ENCODE measurements at places on chromosomes 7 and 10.
A peak's percentile ranks its signal among the peaks of the same experiment; 100 is the strongest.

GRCh38 chr7:92221766-92222165 lies 23.9 kb downstream of the KRIT1 start:
- DNase-seq = no peak

DNA sequence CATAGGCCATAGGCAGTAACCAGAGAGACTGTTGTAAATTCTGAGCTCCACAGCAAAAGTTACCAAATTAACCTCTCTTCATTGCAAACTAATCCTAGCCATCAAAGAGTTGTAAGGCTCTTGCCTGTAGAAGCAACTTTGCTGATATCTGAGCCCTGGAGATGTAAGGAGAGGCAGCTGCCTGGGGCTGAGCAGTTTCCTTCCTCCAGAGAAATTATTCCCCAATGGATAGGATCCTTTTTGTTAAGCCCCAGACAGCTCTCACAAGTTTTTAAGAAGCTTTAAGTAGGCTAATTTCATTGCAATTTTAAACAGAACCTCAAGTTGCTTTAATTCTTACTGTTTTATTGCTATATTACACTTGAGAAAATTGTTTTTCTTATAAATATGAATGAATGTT lies 211.1 kb downstream of the GALNT17 start:
- no peak for DNase-seq

DNA sequence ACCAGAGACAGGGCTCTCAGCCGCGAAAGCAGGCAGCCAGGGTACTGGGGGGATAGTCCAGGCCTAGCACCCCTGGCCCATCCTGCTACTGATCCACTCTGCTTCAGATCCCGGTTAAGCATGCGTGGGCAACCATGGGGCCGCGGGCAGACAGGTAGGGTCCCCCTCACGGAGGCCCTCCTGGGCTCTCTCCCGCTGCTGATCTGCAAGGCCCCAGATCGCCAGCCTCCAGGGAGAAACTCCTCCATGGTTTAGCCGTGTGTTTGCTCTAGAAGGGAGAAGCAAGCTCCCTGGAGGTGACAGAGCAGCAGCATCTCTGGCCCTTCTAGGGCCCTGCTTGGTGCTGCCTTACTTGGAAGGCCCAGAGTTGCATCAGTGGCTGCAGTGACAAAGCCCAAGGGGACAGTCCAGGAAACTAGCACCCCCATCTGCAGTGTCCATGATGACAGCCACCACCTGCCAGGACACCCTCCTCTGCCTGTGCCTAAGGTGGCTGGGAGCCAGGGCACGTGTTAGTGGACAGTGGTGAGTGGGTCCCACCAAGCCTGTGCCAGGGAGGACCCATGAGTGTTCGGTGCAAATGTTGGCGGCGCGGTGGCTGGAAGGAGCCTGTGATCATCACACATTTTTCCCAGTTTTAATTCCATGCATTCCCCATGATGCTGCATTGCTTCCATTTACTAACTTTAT lies 29.2 kb downstream of the CALML5 start:
- DNase-seq = no peak

DNA sequence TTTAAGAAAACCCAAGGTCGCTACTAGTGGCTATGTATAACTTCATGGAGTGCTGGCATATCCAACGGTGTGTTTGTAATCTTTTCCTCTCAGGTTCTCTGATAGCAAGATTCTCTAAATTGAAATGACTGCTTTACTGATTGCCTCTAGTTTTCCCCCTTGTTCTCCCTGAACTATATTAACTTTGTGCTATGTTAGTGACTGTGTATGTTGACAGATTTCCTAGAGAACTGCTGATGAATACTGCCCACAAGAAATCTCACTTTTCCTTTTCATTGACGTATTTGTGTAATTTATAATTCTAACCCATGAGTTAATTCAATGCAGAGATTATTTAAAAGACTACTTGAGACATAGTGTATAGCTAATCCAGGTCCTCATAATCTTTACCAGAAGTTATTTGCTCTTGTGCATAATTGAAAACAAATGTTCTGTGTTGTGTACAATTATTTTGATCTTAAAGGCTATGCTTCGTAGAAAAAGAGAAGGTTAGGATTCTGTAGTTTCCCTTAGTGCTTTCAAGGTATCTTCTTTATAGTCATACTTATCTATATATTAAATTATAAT lies 70.6 kb upstream of the GLCCI1 start:
- no peak for DNase-seq

GRCh38 chr10:89047397-89047796 lies 56.8 kb downstream of the FAS start:
- DNase-seq = no peak

- no peak for DNase-seq
These were observed 158.0 kb downstream of the CAMK1D start for GRCh38 chr10:12507165-12507850.

DNA sequence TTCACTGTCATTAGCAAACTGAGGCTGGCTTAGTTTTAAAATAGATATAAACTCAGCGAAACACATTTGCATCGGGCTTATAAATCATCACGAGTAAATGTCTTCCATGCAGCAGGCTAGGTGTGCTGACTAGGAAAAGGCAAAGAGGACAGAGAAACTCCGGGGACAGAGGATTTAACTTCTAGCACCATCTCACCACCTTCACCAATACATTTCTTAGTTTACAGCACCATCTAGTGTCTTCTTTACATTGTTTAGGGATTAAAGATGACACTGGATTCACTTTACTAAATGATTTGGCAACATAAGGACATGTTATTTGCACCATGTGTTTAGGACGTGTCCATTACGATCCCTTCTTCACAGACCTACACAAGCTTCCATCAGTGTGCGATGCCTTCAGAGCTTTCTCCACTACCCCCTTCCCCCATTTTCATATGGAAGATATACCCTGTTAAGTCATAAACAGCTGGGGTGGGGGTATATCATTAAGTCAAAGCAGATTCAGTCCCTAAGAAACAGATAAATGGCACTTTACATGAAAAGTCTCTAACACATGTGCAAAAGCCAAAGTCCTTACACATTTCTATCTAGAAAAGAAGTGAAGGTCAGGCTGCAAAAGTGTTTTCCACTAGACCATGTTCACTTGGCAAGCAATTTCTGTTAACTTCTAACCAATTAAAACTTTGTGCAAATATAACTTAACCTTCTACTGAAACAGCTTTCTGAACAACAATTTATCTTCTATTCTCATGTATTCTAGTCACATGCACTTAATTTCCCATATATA lies 103.3 kb downstream of the GRB10 start:
- DNase-seq = no peak

GRCh38 chr7:134174795-134175261 lies 47.7 kb downstream of the LRGUK start:
- no peak for DNase-seq

DNA sequence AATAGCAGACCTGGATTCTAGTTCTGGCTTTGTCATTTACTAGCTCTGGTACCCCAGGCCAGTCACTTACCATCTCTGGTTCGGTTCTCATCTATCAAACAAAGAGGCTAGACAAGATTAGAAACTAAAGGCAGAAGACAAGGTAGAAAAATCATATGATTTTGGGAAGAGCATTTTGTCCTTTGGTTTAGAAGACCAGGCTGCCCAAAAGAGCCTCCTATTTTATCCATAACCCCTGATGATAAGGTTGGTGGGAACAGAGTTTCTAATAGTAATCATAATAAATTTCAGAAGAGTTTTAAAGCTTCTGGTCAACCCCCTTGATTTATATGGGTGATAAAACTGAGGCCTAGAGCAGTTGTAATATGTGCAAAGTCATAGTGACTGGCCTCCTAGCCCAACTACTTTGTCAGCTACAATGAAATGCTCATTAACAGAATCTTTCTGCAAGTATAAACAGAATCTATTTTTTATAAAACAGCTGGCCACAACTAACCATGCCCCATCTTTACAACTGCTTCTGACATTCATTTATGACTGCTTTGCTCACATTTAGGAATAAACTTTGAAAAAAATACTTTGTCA lies 23.4 kb downstream of the COX15 start:
- no peak for DNase-seq

DNA sequence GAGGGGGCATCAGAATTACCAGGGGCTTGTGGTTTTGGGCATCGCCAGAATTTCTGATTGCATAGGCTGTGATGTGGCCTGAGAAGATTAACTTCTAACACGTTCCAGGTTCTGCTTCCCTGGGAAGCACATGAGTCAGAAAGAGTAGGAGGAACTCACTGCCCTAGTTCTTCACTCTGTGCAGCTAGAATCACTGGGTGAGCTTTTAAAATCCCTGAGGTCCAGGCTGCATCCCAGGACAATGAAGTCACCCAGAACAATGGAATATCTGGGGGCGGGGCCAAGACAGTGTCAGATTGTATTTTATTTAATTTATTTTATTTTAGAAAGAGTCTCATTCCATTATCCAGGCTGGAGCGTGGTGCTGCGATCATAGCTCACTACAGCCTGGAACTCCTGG lies 636.5 kb downstream of the CALN1 start:
- DNase-seq = no peak

DNA sequence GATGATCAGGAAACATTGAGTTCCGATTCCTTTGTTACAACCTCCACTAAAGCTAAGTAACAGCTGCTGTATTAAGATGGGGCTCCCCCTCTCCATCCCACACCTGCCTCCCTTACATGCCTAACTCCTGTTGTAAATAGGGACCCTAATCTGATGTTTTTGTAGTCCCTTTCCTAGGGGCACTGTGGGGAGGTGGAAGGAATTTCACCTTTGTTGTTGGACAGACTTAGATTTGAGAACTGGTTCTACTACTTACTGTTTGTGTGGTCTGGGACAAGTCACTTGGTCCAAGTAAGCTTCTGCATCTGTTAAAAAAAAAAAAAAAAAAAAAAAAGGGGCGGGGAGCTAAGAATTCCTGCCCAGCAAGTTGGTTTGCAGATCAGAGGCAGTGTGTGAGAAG lies 42.6 kb downstream of the KIAA1217 start:
- DNase-seq = peak; percentile 66

DNA sequence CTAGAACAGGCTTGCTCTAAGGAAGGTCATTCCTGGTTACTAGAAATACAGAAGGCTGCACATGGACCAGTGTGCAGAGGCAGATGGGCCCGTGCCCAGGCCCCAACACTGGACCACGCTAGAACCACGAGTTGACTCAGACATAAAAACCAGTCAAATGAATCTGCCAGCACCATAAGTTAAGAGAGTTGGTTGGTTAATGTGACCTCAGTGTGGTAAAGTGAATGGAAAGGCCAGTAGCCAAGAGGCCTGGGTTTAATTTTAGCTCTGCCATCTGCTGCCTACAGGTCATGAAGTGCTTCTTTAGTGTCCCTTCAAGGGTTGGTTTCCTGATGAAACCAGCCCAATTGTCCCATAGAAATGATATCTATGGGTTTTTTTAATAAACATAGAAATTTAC lies 329.6 kb upstream of the NRP1 start:
- DNase-seq = no peak

GRCh38 chr7:54477083-54477482 lies 65.1 kb upstream of the VSTM2A start:
- DNase-seq = no peak

DNA sequence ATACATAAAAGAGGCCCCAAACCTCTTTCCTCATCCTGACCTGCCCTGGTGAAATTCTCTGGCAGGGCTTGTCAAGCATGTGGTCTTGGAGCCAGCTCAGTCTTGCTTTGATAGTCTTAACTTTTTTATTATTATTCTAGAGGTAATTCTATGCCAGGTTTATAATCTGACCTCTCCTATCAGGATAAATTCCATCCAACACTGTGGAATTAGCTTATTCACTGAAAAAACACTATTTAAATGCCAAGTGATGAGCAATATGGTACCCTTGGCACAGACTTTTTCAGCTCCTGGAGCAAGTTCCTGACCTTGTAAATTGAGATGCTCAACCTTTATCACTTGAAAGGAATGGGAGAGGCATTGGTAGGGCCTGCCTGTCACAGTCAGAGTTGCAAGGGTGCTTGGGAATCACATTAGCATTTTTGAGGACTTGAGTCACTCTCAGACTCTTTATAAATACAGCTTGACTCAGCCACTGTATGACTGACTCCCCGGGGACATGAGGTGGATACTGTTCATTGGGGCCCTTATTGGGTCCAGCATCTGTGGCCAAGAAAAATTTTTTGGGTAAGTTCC lies at the start of gene CPA4:
CPA4 (plus strand) TSS at position 480 of the 576 bp plus-strand sequence; CDS start at position 500, 20 bp downstream.
- peak; percentile 22 for DNase-seq

GRCh38 chr7:37408291-37409228 lies 40.1 kb downstream of the ELMO1 start:
- no peak for DNase-seq

- no peak for DNase-seq
These were observed 11.7 kb upstream of the PWWP2B start for GRCh38 chr10:132385389-132385667.

GRCh38 chr7:50730446-50731400 lies 52.0 kb downstream of the GRB10 start:
- no peak for DNase-seq

- DNase-seq = no peak
These were observed 425.8 kb upstream of the AUTS2 start for GRCh38 chr7:69172357-69173077.

DNA sequence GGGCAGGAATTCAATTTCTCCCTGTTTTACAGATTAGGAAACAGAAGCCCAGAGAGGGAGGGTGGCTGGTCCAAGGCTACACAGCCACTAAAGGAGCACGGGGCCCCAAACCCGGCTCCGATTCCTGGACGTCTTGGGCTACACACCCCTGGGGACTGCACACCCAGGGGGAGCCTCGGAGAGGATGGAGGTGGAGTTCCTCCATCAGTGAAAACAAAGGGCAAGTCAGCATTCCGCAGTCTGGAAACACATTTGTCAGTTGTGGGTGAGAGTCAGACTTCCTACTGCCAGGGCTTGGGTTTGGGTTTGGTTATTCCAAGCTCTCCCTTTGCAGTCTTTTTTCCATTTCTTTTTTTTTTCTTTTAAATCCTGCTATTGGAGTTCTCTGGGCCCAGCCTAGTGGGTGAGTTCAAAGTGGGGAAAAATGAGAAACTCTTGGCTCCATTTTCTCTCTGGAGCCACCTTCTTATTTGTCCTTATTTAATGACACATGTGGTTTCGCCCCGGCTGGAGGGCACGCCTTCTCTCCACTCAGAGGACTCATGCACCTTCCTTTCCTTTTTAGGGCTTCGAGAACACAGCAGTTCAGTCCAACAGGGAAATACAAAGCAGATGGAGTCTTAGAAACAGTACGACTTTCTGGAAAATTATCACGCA lies 59.9 kb upstream of the AQP1 start:
- DNase-seq = no peak

- DNase-seq = no peak
These were observed 124.9 kb downstream of the DLG5 start for GRCh38 chr10:77801474-77802161.

- DNase-seq = no peak
These were observed 488 bp upstream of the CHCHD3 start for GRCh38 chr7:133082390-133082766.

- peak; percentile 3 for DNase-seq
These were observed 103.3 kb upstream of the POT1 start for GRCh38 chr7:125032943-125033342.

DNA sequence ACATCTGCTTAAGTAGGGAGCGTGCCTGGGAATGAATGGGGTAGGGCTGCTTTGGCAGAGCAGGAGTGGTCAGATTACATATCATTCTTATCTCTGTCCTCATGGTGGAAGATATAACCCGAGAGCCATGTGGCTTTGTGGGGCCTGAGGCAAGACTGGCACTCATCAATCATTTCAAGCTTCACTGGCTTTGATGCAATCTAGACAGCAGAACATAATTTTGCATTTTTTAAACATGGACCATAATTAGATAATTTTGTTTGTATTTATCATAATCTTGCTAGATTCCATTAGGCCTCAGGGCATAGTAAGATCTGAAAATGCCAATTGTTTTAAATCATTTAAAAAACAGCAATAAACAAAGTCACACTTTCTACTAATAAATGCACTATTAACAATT lies 480.3 kb downstream of the NXPH1 start:
- DNase-seq = no peak

All from lung (tissue), 17 donors.